ENCODE measurements at places on chromosomes 3 and 15.

- DNase-seq: no peak
Measured at GRCh38 chr15:63308491-63308890, 31.1 kb downstream of the APH1B start.

DNA sequence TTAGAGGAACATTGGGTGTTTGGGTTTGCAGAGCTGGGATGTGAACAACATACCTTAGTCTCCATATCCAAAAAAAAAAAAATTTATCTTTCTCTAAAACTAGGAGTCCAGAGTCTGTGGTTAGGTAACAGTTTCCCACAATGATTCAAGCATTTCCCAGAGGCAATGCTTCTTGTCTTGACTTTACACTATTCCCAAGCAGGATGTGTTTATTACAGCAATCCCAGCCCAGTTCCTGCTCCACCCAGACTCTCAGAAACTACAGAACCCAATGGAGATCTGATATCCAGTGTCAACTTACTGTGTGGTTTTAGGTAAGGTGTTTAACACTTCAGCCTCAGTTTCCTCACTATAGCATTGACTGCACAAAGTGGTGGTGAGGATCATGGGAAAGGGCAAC is 2.3 kb upstream of the C3orf62 start:
- no peak for DNase-seq

- no peak for DNase-seq
Measured at GRCh38 chr3:100333970-100334487, 528 bp upstream of the NIT2 start.

GRCh38 chr3:37320276-37320675 is 145.9 kb upstream of the LRRFIP2 start:
- DNase-seq: no peak

- no peak for DNase-seq
Measured at GRCh38 chr3:82475306-82475705, 713.9 kb upstream of the GBE1 start.

GRCh38 chr15:89917442-89918101 is 4.8 kb upstream of the ARPIN start:
- no peak for DNase-seq

- DNase-seq: peak; percentile 23
Measured at GRCh38 chr3:56303487-56303886, 164.8 kb downstream of the ERC2 start.

DNA sequence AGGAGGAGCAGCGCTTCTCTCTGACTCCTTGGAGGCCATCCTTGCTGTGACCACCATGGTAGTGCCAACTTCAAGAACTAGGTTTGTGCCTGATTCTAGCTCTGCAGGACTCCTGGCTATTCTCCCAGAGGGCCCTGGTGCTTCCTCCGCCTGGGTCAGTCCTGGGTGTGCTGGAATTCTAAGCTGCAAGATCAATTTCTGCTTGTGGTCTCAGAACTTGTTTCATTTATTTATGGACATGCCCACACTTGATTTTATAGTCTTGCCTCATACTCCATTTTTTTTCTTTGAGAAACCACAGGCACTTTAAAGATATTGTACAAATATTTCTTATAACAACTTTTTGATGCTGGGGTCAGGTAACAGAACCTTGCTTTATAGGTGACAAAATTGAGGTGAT is 87.6 kb downstream of the PDCD6IP start:
- no peak for DNase-seq

DNA sequence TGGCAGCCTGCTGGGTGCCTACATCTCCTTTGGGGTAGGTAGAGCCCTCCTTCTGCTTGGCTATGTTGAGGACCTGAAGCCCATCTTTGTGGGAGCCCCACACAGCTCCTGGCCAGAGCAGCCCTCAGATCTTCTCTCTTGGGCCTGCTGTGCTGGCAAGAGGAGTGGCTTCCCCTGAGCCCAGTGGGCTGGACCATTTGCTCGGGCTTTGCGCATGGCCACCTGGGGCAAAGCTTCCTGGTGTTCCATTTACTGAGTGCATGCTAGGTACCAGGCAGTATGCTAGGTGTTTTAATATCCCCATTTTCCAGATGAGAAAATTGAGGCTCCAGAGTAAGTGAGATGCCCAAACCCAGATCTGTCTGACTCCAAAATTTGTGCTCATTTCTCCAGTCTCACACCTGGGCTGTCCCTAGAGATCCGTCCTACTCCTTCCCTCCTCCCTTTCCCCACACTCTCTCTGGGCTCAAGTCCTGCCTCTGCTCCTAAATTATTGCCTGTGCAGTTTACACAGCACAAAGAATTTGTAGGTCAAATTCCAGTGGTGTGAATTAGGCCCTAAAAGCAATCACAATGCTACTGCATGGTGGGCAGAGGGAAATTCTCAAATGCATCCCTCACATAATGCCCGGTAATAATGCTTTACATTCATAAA is 39.7 kb downstream of the SLC28A1 start:
- DNase-seq: no peak

DNA sequence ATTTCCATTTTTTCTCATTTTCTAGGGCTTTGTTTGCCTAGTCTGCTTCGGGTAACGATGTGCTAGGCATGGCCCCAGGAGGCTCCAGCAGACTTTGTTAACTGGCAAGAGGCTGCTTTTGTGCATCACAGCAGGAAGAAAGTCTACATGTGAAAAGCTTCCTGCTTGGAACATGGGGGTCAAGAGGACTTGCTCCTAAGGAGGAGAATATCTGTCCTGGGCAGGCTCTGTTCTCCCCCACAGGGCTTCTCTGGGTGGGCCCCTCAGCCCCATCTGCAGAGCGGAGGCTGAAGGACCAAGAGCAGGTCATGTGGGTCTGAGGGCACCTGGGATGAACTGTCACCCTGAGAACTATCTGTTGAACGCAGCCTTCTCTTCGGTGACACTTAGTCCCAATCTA is 94.7 kb downstream of the CCNL1 start:
- DNase-seq: no peak

DNA sequence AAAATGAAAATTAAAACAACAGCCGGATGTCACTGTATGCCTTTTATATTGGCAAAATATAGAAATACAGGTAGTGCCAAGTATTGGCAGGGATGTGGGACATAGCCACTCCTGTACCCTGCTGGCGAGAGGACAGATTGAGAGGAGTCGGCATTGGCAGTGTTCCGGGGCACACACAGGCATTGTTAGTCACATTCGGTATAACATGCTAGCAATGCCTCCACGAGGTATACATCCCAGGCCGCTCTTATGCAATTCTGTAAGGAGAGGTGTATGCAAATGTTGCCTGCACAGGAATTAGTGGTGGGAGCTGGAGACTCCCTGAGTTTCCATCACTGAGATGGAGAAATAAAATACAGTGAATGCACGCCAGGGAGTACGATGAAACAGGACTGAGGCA is 99.4 kb upstream of the DLG1 start:
- DNase-seq: no peak

- DNase-seq: no peak
Measured at GRCh38 chr15:90812171-90812957, 56.0 kb upstream of the FURIN start.

GRCh38 chr3:110576960-110577359 is 494.7 kb upstream of the NECTIN3 start:
- DNase-seq: peak; percentile 93

DNA sequence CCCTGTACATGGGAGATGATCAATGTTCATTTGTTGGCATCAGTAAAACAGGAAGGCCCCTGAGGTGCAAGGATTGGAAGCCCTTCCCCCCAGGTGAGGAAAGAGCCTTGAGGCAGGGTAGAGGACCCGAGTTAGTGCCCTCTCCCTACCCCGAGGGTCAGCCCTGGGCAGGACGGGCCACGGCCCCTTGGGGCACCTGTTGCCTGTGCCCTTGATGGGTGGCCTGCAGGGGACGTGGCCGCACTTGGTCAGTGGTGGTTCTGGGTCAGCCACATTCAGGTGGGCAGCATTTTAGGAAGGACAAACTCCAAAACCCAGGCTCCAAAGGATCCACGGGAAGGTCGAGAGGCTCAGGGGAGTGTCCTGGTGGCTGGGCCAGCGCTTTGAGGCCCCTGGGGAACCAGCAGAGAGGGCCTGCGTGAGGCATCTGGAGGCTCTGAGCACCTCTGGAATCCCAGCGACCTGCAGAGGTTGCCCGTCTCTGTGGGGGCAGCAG is 15.8 kb upstream of the RPUSD3 start:
- no peak for DNase-seq

DNA sequence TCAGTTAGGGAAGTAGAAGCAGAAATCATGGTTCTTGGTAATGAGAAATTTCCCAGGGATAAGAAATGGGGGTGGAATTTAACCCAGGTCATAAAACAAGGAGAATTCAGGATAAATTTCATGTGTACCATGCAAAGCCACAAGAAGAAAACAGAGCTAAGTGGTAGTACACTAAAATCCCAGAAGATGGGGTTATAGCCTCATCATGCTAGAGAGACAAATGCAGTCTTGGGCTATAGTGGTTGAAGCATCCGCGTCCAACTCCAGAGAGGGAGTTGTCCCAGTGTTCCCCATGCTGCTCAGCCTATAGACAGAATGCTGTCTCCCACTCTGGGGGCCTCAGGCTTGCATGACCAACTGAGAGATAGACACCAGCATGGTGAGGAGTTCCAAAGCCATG is 36.2 kb upstream of the CLRN1 start:
- DNase-seq: peak; percentile 51

GRCh38 chr15:52054381-52054780 is 35.4 kb downstream of the MAPK6 start:
- no peak for DNase-seq

DNA sequence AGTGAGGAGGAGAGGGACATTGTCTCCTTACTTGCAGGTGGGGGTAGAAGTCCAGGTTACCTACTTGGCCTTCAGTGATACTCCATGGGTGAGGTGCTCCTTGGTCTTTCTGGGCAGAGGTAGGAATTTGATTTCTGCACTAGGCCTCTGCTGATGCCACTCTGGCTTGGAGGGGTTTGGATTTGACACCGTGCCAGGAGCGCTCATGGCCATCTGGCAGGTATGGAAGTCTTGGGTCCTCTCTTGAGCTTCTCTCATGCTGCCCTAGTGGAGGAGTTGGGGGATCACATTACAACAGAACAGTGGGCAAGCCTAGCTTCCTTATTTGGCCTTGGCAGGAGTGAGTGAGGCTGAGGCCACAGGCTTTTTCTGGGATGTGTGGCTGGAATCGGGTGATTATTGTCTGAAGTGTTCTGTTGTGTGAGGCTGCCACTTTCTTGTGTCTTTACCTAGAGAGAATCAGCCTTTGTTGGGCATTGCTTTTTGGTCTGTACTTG is 525.0 kb downstream of the GABRG3 start:
- DNase-seq: no peak

- DNase-seq: peak; percentile 87
Measured at GRCh38 chr3:132288357-132288756, 28.9 kb upstream of the ACP3 start.

GRCh38 chr3:69130689-69131088 is 8.3 kb upstream of the LMOD3 start:
- no peak for DNase-seq

DNA sequence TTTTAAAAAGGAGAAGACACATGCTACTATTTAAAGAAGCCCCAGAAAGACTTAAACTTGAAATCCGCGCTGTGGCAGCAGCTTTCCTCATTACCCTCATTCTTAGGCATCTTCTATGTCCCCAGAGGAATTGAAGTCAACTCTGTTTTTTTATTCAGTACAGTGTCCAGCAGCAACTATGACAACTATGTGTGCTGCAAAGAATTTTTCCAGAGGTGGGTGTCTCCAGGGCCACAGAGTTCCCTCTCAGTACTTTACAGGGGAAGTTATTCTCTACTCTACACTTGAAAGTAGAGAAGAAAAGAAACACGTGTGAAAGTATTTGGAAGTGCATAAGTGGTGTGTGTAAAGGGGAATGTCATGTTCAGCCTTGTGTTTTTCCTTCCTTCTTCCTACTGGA is 32.0 kb downstream of the GATM start:
- no peak for DNase-seq

DNA sequence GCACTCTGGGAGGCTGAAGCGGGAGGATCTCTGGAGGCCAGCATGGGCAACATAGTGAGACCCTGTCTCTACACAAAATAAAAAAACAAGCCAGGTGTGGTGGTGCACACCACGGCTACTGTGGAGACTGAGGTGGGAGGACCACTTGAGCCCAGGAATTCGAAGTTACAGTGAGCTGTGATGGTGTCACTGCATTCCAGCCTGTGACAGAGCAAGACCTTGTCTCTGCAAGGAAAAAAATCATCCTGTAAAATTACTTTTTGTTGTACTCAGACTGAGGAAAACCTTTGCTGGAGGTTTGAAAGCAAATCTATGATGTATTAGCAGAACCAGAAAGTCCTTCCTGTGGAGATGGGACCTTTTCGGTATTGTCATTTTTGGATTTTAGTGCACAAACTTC is 63.3 kb downstream of the ATP1B3 start:
- DNase-seq: no peak

- DNase-seq: no peak
Measured at GRCh38 chr3:106168962-106169750, 300.3 kb upstream of the CBLB start.

DNA sequence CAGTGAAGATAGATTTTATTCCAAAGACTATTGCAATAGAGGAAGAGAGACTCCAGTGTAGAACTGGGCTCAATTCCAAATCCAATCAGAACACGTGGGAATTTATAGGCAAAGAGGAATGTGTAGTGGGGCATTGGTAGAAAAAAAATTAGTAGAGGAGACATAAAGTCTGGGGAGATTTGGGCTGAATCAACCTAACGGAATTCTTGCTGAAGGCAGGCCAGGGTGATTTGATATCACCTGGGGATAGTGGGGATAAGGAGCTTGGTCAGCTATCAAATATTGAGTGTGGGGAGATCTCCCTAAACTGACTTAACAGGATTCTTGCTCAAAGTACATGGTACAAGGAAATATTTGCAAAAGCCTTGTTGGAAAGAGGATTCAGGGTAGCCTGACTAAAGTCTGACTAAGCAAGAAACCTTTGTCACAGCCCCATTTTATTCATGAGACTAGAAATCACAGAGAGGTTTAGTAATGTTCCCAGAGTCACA is 29.6 kb downstream of the SST start:
- no peak for DNase-seq

GRCh38 chr15:95018888-95019545 is 787.7 kb downstream of the MCTP2 start:
- peak; percentile 95 for DNase-seq

DNA sequence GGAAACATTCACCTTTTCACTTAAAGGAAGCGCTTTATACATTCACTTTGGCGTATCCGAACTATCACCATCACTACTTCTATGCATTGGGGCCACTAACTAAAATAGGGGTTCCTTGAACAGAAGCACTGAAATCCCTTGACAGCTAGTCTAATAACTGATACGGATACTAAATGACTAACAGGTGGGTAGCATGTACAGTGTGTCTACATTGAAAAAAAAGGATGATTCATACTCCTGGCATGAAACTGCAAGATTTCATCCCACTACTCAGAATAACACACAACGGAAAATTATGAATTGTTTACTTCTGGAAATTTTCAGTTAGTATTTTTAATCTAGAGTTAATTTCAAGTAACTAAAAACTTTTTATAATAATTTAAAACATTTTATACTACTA is 96.7 kb downstream of the SMARCC1 start:
- peak; percentile 27 for DNase-seq

- DNase-seq: no peak
Measured at GRCh38 chr15:65372787-65373067, 5.1 kb downstream of the IGDCC3 start.

DNA sequence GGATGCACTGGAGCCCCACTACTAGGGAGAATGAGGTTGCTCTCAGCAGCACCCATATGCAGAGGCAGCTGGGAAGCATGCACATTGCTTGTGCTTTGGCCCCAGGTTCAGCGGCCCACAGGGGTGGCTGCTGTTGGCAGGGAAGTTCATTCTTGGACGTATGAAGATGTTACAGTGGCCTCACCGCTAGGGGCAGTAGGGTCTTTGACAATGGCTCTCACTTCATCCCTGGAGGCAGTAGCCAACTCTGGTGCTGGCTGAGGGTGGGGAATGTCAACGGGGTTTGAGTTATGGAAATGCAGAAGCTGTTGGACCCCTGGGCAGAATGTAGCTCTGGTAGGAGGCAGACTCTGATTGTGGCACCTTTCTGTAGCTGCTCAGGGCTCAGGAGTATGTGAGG is 279.9 kb downstream of the SCAPER start:
- DNase-seq: no peak
